ENCODE measurements at places on chromosomes 3 and 15.

GRCh38 chr3:123595396-123596180 lies 10.7 kb upstream of the HACD2 start:
- no peak for DNase-seq

DNA sequence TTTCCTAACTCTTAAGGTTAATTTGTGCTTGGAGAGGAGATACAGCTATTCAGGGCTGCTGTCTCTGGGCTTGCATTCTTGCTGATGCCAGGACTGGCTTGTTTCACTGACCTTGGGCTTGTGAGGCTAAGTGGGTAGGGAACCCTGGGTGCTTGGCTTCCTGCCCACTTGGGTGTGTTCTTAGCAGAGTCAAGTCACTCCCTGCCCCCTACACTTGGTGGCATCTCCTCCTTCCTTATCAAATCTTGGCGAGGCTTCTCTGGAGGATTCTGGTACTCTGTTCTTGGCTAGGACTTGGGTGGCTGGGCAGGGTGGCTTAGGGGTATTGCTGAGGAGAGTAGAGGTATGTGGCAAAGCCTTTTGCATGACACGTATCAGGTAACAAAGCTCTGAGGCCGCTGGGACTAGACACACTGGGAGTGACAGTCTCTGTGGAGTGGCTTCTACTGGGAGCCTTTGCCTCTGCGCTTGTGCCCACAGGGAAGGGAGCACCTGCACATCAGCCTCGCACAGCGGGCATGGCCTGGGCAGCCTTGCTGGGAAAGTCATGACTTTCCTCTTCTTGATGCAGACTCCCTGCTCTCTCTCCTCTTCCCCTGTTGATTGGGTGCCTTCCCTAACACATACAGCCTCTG lies 41.8 kb downstream of the CHCHD6 start:
- DNase-seq, result no peak

DNA sequence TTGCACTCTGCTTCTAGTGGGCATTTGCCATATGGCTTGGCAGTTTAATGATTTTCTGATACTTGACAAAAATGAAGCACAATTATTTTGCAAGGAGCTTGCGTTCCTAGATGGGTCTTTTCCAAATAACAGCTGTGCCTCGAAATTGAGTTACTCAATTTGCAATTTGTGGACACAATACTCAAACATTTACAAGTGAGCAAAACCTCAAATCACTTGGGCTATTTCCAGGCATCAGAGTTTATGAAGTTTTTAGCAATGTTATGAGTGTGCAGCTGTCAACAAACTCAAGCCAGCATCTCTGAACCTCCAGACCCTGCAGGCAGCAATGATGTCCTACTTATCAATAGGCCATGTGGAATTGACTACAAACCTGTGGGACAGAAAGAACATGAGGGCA lies 41.3 kb downstream of the NMNAT3 start:
- DNase-seq, result no peak

GRCh38 chr15:51706926-51707608 lies 25.8 kb downstream of the SCG3 start:
- DNase-seq, result no peak

GRCh38 chr3:152021951-152022461 lies 148.6 kb downstream of the SUCNR1 start:
- no peak for DNase-seq

- no peak for DNase-seq
These were observed 483.0 kb upstream of the AGTR1 start for GRCh38 chr3:148214705-148215104.

GRCh38 chr3:25412269-25412668 lies 15.8 kb upstream of the RARB start:
- DNase-seq, result no peak

- no peak for DNase-seq
These were observed 51.6 kb downstream of the WDR76 start for GRCh38 chr15:43878446-43878845.

- no peak for DNase-seq
These were observed 716 bp downstream of the SELENOS start for GRCh38 chr15:101276501-101277037.

DNA sequence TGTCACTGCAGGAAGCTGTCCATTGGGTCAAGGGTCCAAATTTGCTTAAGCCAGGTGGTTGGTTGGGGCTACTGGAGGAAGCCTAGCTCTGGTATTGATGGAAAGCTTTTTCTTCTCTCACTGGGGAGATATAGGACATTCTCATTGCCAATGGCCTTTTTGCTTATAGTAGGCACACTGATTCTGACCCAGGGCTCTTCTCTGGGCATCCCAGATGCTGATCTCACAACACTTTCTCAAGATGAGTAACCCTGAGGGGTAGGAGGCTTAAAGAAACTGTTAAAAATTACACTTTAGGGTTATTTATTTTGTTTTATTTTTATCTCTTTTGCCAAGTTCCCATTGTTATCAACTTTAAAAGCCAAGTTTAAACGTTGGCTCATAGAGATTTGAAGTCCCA lies 337.8 kb downstream of the LRRC3B start:
- no peak for DNase-seq

- no peak for DNase-seq
These were observed 23.5 kb downstream of the MYH15 start for GRCh38 chr3:108486941-108487340.

DNA sequence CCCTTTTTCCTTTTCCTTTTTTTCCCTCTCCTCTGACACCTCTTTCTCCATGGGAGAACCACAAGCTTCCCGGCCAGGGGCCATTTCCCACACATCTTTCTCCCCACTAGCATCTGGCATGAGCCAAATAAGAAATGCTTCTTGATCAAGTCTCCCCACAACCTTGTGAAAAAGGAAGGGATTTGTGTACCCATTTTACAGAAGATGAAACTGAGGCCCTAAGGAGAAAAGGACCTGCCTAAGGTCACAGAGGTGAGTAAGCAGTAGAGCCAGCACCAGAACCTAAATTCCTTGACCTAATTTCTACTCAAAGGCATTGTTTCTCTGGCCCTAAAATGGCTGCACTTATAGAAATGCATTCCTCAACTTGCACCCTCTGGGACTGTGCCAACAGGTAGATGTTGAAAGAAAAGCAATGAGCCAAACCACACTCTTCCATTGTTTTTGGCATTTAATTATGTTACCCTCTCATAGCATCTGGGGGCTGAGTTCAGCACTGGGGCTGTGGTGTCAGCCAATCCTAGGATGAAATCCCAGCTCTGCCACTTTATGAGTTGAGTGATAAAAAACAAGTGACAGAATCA lies 81.7 kb upstream of the TLE3 start:
- DNase-seq, result no peak

Data from AG04449 (cell line).